Stimulated activated CD8-positive, alpha-beta memory T cell treated with anti-CD3 and anti-CD28 coated beads, Interleukin-15, amount 100 ng/mL, for 48 hours (primary cell): ENCODE measurements at places on chromosomes 11 and 22.

DNA sequence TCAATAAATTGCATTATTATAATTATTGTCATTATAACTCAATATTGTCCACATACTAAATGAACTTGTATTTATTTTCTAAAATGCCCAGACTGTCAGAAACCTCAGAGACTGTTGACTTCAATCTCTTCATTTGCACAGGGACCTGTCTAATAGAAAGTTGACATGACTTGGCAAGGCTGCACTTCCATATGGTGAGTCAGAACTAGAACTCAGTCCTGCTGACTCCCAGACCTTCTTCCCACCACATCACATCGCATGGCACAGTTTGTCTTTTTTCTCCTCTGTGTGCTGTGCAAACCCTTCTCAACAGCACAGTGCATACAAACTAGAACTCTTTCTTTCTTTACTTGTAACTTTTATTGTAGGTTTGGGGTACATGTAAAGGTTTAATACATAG, 215.1 kb upstream of the BLID start:
- DNase-seq: no peak

DNA sequence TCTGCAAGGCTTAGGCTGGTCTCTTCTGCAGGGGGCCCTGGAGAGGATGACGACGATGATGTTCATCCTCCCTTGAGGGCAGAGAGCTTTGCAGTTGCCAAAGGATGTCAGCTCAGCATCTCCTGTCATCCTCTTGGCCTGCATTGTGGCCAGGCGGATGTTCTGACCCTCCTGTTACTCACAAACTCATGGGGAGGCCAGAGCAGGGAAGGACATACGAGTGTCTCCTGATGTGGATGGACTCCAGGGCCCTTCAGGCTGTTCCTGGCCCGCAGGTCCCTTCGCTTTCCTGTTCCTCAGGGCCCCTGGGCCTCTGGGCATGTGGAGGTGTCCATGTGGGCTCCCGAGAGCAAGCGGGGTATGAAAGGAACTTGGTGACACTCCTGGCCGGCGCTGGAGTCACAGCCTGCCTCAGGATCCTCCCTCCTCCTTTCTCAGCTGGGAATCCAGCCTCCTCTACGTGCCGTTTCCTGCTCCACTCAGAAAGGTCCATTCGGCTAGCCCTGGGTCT, 8.5 kb downstream of the ADORA2A start:
- no peak for DNase-seq

- no peak for DNase-seq
These were observed 47.1 kb downstream of the TMEM123 start for GRCh38 chr11:102405501-102405900.

GRCh38 chr11:16002942-16003341, 353.4 kb downstream of the SOX6 start:
- no peak for DNase-seq

GRCh38 chr11:68043029-68043348, 4.2 kb downstream of the TCIRG1 start:
- DNase-seq: no peak

DNA sequence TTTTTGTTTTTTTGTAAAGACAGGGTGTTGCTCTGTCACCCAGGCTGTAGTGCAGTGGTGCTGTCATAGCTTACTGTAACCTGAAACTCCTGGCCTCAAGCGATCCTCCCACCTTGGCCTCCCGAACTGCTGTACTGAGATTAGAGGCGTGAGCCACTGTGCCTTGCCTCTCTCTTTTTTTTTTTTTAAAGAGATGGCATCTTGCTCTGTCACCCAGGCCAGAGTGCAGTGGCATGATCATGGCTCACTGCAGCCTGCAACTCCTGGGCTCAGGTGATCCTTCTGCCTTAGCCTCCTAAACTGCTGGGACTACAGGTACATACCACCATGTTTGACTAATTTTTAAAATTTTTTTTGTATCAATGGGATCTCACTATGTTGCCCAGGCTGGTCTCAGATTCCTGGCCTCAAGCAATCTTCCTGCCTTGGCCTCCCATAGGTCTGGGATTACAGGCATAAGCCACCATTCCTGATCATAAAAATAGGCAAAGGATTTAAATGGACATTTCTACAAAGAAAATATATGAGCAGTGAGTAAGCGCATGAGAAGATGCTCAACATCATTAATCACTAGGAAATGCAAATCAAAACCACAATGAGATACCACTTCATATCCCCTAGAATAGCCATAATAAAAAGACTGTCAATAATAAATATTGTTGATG, 17.3 kb upstream of the CLNS1A start:
- DNase-seq: no peak

- DNase-seq: no peak
These were observed 171.2 kb downstream of the CASP12 start for GRCh38 chr11:104727095-104727494.

DNA sequence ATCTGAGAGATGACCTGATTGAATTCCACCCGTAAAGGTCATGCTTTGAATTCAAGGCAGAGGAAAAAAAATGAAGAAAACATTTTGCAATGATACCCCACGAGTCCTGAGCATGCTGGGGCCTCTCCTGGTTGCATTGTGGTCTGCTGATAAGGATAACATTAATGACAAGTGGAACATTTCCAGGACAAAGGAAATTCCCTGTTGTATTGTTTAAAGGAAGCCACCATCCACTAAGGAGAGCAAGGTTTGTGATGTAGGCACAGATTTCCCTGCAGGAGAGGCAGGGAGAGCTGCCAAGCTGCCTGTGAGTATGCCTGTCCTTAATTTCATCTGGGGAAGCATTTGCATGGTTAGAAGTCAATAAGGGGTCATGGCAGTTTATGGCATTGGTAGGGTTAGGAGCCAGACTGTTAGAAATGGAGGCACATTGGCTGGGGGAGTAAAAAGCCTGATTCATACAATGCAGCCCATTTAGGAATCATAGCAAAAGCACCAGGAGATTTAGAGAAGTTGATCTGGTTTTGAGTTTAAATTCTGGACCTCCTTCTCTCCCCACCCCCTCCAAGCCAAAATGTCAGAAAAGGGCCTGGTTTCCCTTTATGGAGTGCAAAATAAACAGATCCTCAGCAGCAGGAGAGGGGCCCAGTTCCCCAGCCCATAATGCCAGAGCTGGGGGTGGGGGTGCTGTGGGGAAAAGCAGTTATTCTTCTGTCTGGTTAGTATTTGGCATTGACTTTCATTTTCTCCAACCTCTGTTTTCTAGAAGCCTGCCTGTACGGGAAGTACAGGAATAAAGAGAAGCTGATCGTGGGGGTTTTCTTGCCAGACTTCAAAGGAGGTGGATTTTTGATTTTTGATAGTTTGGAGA, 22.1 kb downstream of the FLI1 start:
- no peak for DNase-seq

- no peak for DNase-seq
These were observed 19.2 kb downstream of the DHCR7 start for GRCh38 chr11:71428861-71429435.

- no peak for DNase-seq
These were observed 457 bp downstream of the RNF141 start for GRCh38 chr11:10540546-10540914.

- DNase-seq: no peak
These were observed 15.5 kb upstream of the DEPDC7 start for GRCh38 chr11:33000181-33000580.
